NCI-H460 (cell line): ENCODE measurements at places on chromosomes 3 and 15. TPM values are rescaled to one million over a fixed set of nuclear protein-coding genes. Genes with fewer than 3 reads are reported as not detected.

Gene ATR
- 20.2 and 22.2 TPM in 2 replicates for total RNA-seq

Gene SLC28A2
- total RNA-seq, result not detected in 2 replicates

Gene OR5K2
- not detected in 2 replicates for total RNA-seq

Gene LRRN1
- total RNA-seq, result not detected in 2 replicates

Gene AP3B2
- 0.89 and 1.1 TPM in 2 replicates for total RNA-seq

- no peak for DNase-seq
Measured at GRCh38 chr15:53447053-53447574, 312.3 kb downstream of the WDR72 start.

DNA sequence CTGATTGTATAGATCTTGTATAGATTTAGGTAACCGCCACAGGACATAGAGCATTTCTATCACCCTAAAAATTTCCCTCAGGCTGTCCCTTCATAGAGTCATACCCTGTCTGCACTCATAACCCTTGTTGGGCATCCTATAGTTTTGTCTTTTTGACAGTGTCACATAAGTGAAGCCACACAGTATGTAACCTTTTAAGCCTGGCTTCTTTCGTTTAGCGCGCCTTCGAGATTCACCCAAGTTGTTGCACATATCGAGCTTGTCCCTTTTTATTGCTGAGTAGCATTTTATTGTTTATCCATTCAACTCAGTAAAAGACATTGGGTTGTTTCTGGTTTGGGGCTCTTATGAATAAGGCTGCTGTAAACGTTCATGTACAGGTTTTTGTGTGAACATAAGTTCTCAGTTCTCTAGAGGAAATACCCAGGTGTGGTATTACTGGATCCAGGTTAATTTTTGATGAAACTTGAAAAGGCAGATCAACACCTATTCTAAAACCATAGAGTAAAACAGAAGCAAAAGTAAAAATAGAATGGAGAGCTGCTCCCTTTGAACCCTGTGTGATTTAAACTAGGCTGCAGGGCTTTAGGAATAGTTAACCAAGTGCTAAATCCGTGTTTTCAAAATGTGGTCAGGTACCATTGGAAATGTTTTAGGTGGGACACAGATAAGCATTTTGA lies 49.5 kb downstream of the CD86 start:
- no peak for DNase-seq

GRCh38 chr3:13052191-13052820 lies 20.9 kb downstream of the IQSEC1 start:
- DNase-seq, result no peak

DNA sequence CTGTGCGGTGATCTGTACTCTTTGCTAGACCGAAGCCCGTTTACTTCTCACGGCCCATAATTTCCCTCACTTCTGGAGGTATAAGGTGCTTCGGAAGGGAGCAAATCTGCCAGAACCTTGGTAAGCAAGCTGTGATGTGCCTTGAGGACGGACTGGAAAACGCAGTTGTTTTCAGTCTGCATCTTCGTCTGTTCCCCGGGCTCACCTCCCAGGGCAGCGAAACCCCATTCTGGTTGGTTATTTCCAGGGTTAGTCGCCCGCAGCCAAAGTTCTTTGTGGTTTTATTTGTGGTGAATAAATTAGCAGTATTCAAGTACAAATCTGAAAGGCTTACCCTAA lies 401 bp downstream of the RAMAC start:
- peak; percentile 5 for DNase-seq

DNA sequence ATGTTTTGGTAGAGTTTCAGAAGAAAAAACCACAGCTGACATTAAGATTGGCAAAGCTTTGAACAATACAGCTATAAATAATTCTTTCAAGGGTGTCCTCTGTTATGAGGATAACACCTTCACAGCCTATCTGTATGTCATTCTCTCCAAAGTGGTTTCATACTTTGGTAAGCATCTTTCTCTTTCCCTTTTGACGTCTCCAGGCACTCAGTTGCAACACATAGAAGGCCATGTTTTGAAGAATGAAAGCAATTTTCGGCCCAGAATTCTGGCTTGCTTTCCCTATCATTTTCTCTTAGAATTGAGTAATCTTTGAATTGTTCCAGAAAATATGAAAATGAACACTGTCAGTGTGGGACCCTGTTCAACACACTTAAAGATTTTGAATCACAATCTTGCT lies 200.0 kb upstream of the CBLB start:
- no peak for DNase-seq

DNA sequence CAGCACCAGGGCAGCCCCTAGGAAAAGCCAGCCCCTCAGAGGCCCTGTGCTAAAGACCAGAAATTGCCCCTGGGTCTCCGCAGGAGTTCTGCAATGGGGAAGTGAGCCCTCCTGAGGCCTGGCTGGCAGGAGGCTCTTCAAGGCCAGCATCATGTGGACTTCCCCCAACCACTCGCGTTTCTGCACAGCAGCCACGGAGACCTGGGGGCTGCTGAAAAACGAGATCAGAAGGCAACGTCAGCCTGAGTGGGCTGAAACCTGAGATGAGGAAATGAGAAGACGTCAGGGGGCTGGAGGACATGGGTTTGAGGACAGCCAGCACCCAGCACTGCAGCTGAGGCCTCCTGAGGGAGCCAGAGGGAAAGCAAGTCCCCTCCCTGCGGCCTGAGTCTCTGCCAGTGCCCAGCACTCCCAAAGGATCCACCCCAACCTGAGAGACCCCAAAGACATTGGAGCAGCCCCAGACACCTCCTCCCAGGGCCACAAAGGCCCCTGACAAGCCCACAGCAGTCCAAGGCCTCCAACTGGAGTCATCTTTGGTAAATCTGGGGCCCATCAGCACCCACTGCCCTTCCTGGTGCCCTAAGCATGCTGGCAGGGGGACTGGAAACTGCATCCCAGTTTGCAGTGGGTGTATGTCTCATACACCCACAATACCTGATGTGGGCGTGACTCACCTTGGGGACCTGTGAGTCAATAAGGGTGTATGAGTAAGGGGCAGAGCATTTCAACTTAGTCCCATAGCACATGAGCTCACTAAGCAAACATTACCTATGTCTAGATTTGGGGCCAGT lies 29.2 kb upstream of the CYP11A1 start:
- no peak for DNase-seq

DNA sequence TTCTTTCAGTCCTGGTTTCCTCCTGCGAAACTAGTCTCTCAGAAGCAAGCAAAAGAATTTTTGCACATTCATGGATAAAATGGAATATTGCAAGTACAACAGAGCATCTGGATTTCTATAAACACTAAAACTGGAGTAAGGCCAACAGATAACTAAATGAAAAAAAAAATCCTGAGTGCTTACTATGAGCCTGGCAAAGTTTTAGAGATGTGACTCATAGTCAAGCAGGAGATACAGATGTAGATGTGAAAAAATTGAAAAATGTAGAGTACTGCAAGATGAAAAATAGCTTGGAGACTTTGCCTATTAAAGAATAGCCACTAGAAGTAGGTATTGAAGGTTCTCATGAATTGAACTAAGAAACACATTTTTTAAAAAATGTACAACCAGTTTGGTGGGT lies 397.4 kb downstream of the OTOL1 start:
- DNase-seq, result no peak

GRCh38 chr15:91478717-91479191 lies 374.8 kb upstream of the SLCO3A1 start:
- DNase-seq, result no peak

DNA sequence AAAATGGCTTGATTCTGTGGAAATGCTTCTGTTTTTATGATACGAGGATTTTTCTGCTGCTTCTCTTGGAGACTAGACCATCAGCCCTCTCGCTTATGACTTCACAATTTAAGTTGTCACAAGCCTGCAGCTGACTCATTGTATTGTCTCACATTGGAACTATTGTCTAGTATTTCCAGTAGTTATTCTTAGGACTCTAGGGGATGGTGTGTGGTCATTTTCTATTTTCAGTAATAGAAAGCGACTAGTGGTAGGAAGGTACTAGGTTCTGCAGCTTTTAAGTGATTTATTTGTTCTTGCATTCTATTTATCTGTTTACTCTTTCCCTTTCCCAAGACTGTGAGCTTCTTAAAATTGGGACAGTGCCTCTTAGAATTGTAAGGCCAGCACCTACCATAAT lies 66.3 kb upstream of the CRTC3 start:
- DNase-seq, result no peak

GRCh38 chr15:67370206-67370954 lies 115.8 kb downstream of the IQCH start:
- DNase-seq, result no peak
